ENCODE measurements at places on chromosomes 2 and 18.
A peak's percentile ranks its signal among the peaks of the same experiment; 100 is the strongest.

GRCh38 chr2:235979753-235980435 lies 188.3 kb downstream of the GBX2 start:
- DNase-seq: no peak

DNA sequence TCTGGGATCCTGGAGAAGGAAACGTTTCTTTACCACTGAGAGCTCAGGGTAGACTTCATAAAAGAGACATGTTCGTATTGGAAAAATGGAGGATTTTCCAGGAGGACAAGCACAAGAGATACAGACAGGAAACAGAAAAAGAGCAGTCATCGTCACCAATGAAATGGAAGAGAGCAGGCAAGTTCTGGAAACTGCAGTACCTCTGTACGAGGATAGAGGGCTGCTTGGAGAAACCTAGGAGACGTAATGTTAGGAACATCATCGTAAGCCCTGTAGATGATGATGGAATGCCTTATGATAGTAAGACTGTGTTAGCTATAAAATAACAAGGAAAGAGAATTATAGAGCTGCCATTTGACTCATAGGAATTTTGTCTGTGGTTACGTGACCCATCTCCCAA lies 121.1 kb upstream of the KLHL14 start:
- DNase-seq: no peak

DNA sequence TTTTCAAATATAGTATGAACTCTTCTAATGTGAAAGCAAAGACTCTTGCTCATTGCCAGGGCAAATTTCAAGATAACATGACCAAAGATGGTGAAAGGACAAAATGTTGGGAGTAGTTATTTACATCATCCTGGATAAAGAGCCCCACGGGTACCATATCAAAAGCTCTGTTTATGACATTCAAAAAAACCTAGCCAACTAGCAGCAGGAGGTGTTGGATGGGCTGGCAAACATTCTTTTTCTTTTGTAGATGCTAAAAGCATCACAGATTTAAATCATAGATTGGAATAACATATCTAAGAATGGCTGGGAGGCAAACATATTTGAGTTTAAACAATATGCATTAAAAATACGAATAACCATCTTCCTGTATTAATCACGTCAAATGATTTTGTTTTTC lies 153.5 kb downstream of the ICOS start:
- no peak for DNase-seq

GRCh38 chr2:127174136-127174535 lies 46.0 kb downstream of the CYP27C1 start:
- DNase-seq: no peak

DNA sequence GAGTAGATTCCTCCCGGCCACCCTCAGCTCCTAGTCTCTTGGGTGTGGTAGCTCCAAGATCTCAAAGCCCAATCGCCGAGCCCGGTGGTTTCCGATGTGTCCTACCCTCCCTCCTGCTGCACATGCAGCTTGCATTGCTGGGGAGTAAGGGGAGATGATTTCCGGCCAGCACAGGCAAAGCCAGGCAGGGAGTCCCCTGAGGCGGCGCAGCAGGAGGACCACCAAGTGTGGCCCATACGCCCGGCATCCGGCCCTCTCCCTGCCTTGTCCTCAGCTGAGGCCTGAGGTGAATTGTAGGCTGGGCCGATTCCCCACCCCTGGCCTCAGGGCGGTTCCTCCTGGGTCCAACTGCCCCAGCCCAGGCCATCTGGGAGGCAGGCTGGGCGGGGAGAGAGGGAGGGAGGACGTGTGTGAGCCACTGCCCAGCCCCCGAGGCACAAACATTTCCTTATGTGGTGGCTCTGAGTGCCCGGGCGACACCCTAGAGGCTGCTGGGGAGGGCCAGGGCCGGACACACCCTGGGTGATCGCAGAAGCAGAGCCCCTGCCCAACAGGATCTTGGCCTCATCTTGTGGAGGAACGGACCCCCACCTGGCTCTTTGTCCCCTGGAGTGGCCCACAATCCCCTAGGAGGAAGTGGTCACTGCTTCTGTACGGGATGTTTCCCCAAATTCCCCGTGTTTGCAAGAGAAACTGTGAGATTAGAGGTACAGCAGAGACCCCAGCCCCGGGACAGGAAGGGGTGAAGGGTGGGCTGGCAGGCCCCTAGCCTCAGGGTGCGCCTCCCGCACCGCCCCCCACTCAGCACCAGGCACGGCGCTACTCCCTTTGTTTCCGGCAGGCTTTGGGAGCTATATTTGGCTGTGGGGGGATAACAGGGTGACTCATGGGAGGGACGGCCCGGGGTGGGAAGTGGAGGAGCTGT lies 41.9 kb upstream of the PTMA start:
- no peak for DNase-seq

GRCh38 chr18:49096021-49096420 lies 145.3 kb upstream of the SMAD7 start:
- no peak for DNase-seq

DNA sequence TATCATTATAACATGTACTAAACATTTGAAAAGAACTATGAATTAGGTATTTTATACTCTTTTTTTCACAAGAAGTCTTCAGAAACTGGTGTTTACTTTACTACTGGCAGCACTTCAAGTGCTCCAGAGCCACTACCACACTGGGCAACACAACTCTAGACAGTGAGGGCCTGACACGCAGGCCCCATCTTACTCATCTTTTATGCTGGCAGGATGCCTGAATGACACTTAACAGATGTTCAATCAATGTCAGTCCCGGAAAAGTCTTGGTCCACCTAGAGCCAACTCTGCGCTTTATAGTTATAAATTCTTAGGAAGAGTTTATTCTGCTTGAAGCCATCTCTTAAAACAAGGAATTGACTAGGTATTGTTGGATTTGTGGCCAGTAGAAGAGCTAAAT lies 8.7 kb upstream of the WIPF1 start:
- no peak for DNase-seq

- DNase-seq: no peak
Observed at GRCh38 chr2:47028171-47028570, 112.6 kb upstream of the MCFD2 start.

- DNase-seq: no peak
Observed at GRCh38 chr2:70566906-70567305, 13.3 kb upstream of the TGFA start.

DNA sequence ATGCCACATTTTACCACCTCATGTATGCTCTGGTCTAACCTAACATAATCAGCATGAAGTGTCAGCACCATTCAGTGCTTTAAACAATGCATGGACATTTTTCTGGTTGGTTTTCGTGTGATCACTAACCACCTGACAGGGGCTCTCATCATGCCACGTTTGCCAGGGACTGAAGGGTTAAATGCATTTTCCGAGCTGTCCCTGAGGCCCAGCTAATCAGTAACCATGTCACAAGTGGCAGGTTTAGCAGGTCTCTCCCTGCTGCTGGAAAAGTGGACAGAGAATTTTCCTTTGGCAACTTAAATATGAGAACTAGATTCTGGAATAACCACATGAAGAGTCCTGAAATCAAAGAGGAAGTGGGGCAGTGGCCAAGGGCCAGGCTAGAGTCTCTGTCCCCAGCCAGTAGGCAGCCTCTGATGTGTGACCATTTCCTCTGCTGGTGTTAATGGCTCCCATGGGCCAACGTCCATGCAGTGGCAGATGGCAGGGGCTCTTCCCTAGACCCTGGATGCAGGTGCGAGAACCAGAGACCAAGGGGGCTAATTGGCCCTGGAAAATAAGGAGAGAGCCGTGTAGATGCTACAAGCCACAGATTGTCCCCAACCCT lies 69.5 kb downstream of the TPGS2 start:
- DNase-seq: no peak

DNA sequence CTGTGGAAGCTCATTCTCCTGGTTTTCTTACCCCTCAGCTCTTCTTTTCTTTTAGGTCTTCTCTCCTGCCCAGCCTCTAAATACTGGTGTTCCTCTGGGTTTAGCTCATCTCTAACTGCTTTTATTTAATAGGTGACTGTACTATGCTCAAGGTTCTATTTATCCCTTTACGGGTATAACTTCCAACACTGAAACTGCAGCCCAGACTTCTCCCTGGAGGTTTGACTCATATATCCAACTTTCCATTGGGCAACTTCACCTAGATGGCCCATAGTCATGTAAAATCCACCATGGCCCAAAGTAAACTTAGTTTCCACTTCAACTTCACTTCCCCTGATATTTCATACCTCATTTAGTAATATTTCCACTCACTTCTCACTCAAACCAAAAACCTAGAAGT lies 273.1 kb downstream of the PLCL1 start:
- DNase-seq: no peak

- no peak for DNase-seq
Observed at GRCh38 chr2:229118927-229119326, 152.2 kb downstream of the PID1 start.

DNA sequence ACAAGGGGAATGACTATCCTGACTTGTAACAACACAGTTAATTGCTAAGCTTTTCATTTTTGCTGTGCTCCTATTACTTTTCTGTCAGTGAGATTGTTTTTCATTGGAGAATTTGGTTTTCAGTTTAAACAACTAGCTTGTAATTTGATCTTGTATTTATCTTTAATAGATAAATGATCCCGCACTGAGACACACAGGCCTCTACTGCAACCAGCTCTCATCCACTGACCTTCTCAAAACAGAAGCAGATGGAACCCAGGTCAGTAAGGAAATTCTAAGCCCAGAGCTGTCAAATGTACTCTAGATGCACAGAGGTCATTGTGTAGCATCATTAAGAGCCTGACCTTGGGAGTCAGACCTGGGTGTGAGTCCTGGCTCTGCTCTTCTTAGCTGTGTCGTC lies 30.7 kb downstream of the PTRHD1 start:
- DNase-seq: no peak

DNA sequence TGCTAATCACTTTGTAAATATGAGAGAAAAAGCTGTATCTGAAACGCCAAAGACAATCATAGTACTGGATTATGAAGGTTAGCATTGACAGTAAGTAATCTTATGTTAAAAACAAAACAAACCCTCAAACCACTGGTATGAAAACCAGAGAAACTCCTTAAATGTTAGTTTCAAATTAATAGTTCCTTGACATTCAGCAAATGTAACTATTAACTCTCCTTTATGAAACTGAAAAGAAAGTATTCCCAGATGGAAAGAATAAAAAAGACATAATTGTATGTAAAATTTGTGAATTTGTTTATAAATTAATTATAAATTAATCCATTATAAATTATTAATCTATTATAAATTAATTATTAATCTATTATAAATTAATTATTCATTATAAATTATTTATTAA lies 12.3 kb downstream of the FASTKD1 start:
- no peak for DNase-seq

DNA sequence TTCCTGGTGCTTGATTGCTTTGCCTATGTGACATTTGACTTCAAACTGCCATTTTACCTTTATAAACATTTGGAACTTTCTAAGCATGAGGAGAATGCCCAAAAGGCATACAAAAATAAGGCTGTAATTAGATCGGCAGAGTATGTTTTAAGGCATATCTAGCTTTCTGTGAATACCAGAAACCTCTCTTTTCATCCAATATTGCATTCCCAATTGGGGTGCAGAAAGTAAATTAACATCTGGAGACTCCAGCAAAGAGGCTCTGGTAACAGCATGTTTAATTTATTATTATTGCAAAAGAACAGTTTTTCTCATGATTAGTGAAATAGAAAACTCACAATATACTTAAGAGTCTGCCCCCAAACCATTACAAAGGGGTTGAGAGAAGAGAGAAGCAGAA lies 32.1 kb downstream of the FRZB start:
- no peak for DNase-seq

DNA sequence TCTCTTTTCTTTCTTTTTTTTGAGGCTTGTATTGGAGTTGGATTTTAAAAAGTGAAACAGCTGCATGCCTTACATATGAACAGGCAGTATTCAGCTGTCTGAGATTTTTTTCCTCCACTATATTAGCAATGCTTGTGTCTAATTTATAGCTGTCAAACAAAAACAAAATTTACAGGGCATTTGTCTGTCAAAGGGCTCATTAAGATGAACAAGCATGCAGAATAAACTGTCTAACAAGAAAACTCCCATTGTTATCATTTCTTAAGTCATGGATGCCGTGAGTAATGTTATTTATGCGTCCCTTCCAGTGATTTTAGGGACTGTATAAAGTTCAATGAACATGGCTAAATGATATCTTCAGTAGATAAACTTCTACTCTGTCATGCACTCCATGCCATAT lies 674.7 kb downstream of the PLCL1 start:
- no peak for DNase-seq

DNA sequence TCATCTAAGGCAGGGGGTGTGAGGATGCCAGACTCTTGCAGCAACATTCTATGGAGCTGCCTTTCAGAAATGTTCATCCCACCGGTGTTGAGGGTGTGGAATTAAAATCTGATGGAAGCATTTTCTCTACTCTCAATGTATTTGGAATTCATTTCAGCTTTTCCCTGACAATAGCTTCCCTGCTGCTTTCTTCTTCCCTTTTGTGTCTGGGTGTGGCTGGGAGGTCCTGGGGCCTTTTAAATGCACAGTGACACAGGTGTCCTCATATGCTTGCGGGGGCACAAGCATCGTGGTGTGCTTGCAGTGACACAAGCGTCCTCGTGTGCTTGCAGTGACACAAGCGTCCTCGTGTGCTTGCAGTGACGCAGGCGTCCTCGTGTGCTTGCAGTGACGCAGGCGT lies 43.4 kb upstream of the ASB18 start:
- no peak for DNase-seq

- DNase-seq: no peak
Observed at GRCh38 chr2:43294973-43295603, 68.7 kb upstream of the ZFP36L2 start.

GRCh38 chr2:197254776-197255530 lies 55.6 kb downstream of the ANKRD44 start:
- DNase-seq: no peak

GRCh38 chr2:147182260-147182659 lies 662.6 kb upstream of the ACVR2A start:
- peak; percentile 28 for DNase-seq

DNA sequence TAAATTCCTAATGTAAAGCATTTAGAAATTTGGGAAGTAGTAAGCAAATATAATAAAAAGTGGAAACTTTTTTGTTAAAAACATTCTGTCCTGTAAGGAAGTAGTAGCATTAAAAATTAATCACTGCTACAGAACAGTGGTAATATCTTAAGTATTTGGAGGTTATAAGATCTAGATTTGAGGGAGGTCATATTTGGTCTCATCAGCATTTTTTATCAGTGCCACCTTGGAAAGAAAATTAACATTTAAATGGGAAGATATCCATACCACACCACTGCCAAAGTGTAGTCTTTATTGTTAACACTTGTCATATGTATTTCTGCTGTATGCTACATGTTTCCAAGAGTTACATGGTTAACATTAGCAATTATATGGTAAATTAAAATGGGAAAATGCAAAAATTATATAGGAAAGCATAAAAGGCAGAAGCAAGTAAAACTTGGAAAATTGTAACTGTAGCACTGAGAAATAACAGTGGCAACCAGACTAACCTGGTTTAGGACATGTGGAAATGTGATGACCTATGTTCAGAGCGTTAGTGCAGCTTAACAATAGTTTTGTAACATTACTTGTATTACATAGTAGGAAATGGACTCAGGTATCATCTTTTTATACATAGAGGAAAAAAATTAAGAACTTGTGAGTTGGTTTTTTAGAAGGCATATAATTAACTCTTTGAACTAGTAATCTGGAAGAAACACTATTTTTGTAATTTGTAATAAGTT lies 47.2 kb downstream of the CLIP4 start:
- DNase-seq: no peak
